ENCODE measurements at places on chromosomes 7 and 10.

- DNase-seq, result peak; percentile 68
Observed at GRCh38 chr7:151631570-151631952, 111.9 kb upstream of the RHEB start.

GRCh38 chr10:104766341-104766740 is 125.3 kb downstream of the SORCS3 start:
- DNase-seq, result peak; percentile 4

GRCh38 chr10:100041306-100042002 is 31.7 kb upstream of the DNMBP start:
- DNase-seq, result no peak

DNA sequence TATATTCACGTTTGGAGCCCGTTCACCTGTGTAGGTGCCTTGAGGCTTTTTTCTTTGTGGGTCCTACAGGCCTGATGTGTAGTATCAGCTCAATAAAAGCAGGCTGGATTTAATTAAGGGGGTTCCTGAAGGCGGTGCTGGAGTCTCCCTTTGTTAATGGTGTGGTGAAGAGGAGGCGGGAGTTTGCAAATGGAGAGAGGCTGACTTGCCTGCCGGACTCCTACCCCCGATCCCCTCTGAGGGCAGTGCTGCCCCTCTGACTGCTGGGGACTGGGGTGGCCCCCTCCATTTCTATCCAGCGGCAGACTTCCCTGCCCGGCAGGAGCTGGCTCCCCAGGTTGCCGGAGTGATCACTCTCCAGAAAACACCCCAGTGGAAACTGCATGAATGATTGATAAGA is 45.1 kb downstream of the ZMIZ1 start:
- peak; percentile 39 for DNase-seq

GRCh38 chr7:37728747-37729146 is 45.2 kb downstream of the GPR141 start:
- no peak for DNase-seq

DNA sequence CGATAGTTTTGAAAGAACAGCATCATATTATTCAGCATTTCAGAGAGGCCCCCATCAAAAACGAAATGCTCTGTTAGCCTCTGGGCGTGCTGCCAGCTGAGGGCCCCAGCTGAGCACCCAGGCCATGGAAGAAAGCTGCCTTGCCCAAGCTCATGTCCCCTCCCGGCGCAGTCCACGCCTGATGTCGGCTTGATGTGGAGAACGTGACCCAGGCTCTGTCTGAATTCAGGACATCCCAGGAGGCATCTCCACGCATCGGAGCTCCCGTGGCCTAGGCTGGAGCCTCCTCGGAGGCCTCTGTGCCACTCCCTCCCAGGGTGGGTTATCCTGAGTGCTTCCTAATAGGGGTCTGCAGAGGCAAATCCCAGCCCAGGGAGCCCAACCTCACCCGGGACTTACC is 218.3 kb upstream of the AKR1E2 start:
- DNase-seq, result no peak

GRCh38 chr7:128940494-128941322 is 3.0 kb downstream of the IRF5 start:
- DNase-seq, result no peak

- DNase-seq, result no peak
Observed at GRCh38 chr7:11795231-11795630, 36.8 kb downstream of the THSD7A start.

DNA sequence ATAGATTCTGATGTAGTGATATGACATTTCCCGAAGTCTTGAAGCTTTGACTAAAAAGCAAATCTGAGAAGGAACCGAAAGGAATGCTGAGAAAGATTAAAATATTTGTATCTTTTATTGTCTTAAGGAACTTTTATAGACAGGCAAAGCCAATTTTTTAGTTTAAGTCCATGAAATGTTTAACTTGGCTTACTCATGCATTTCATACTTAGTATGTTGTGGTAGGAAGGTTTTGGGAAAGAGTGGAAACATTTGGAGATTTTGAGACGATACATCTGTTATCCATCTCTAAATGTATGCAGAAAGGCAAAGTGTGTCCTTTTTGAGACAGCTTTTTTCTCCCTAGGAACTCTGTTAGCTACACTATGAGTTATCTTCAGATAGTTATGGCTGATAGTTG is 10.1 kb downstream of the TBC1D12 start:
- DNase-seq, result peak; percentile 4

GRCh38 chr10:22805304-22805703 is 90.9 kb upstream of the PIP4K2A start:
- peak; percentile 73 for DNase-seq

DNA sequence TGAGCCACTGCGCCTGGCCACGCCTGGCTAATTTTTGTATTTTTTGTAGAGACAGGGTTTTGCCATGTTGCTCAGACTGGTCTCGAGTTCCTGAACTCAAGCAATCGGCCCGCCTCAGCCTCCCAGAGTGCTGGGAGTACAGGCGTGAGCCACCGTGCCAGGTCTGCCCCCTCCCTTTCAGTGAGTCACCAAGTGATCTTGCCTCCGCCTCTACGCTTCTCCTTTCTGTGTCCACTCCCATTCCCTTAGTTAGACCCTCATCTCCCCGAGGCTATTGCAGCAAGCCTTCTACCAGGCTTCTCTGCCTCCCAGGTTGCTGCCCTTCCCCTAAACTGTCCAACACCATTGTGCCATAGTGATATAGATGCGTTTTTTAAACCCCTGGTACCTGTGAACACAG is 32.9 kb downstream of the CDC123 start:
- no peak for DNase-seq

DNA sequence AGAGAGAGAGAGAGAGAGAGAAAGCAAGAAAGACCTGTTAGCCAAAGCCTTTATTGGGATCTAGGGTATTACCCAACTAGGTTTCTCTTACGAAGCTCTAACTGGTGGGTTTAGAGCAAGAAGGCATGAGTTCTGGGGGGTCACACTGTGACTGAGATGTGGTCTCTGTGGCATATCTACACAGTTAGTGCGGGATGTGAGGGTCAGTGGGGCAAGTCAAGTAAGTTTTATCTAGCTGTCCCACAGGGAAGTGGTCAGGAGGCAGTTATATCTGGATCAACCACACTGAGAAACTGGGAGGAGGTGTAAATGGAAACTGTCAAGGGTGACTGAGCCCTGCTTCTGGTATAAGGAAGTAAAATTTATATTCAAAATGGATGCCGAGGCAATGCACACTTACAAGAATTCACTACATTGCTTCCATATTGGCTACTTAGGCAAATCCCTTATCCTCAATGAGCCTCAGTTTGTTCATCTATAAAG is 331.6 kb upstream of the HPS1 start:
- DNase-seq, result no peak

DNA sequence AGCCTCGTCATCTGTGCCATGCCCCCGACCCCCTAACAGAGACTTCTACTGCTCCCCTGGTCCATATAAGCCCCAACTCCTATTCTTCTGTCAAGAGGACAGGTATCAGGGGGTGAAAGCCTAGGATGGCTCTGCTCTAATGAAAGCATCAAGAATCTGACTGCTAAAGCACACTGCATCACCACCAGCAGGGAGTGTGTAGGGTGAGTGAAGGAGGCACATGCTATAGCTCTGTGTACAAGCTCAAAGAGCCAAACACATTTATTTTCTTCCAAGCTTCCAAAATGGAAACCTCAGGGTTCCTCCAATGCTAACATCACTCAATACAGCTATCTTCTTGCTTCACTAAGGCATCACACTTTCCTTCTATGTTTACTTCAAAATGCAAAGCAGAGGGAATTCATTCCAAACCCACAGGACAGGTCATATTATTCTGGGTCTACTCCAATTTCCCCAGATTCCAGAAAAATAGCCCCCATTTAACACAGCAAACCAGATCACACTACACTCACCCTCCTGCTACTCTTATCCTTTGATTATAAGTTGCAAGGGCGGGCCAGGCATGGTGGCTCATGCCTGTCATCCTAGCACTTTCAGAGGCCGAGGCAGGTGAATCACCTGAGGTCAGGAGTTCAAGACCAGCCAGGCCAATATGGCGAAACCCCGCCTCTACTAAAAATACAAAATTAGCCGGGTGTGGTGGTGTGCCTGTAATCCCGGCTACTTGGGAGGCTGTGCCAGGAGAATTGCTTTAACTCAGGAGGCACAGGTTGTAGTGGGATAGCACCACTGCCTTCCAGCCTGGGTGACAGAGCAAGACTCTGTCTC is 36.6 kb downstream of the RHEB start:
- no peak for DNase-seq

DNA sequence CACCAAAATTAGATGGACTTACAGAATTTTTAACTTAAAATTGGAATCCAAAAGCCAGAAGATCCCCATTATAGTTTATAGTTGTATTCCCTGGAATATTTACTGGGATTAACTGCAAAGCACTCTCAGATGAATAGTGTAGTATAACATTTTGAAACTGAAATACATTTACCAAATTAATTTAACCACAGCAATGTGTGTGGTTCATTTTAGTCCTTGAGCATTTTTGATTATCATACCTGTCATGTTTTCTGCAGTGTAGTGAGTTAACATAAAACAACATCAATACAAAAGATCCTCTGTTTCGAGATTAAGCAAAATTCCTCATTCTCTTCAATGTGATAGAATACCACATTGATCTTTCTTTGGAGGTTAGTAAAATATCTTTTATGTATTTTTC is 3.7 kb downstream of the VIM start:
- peak; percentile 18 for DNase-seq

GRCh38 chr7:31478018-31478417 is 35.9 kb upstream of the ITPRID1 start:
- DNase-seq, result no peak

- DNase-seq, result peak; percentile 10
Observed at GRCh38 chr7:83996879-83997278, 197.7 kb downstream of the SEMA3A start.

GRCh38 chr10:93059975-93060886 is at the start of gene CYP26C1:
CYP26C1 (plus strand) TSS chr10:93060798; CDS start chr10:93061264, 466 bp downstream.
- no peak for DNase-seq

GRCh38 chr10:31554556-31554955 is 235.5 kb downstream of the ZEB1 start:
- DNase-seq, result peak; percentile 60

DNA sequence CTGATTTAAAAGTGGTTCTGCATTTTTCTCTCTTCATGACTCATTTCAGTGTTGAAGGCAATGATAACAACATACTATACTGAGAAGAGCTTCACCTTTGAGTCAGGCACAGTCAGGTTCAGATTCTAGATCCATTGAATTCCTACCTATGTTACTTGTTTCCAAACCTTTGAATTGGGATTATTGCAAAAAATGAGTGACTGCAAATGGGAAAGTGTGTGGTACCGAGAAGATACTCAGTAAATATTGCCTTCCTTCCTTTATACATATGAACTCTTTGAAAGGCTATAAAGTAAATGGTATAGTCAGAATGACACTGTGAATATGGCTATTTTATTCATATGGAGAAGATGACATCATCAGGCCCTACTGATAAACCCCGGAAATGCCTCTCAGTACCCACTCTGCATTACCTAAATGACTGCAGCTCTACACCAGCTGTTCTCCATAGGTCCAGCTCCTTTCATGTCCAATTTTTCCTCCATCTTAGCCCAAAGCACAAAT is 66.7 kb upstream of the FGL2 start:
- no peak for DNase-seq

DNA sequence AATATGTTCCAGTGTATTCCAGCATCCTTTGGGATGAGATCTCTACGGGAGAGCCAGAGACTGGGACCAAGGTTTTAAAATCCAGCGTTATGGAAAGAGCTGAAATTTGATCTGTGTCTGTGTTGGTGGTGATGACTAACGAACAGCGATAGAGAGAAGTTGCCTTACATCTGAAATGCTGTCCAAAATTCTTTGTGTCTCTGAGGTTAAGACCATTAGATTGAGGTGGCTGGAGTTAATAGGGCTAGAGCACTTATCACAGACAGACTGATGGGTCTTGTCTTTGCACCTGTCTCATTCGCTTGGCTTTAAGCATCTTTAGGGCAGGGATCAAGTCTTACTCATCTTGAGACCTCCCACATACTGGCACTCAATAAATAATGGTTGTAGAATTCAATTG is 41.0 kb upstream of the RAPGEF5 start:
- peak; percentile 28 for DNase-seq

- peak; percentile 11 for DNase-seq
Observed at GRCh38 chr10:8418631-8419030, 364.1 kb downstream of the GATA3 start.

- no peak for DNase-seq
Observed at GRCh38 chr7:156780724-156781455, 112.1 kb downstream of the LMBR1 start.

- DNase-seq, result no peak
Observed at GRCh38 chr7:45494885-45495284, 79.3 kb upstream of the ADCY1 start.

- DNase-seq, result peak; percentile 75
Observed at GRCh38 chr10:60114765-60115586, 208.6 kb upstream of the CCDC6 start.
